ENCODE measurements at places on chromosomes 7 and 10. TPM values are rescaled to one million over a fixed set of nuclear protein-coding genes. Genes with fewer than 3 reads are reported as not detected.

The FOXI2 gene
- total RNA-seq = not detected

The RBP3 gene
- not detected for total RNA-seq

DNA sequence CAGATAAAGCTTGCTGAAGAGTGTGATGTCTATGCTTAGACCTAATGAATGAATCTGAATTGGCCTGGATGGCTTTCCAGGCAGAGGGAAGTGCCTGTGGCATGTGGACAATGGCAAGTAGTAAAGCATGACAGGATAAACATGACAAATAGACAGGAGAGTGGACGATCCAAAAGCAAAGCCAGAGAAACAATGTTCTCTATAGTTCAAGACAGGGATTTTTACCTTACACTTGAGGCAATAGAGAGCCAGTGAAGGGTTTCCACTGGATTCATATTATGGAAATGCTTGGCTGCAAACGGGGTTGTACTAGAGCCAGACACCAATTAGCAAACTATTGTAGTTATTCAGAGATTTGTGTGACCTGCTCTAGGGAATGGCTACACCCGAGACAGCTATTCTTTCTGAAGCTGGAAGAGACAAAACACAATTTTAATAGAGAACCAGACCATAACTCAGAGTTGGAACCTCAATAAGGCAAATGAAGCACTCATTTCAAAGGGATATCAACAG lies 2.3 kb downstream of the AGMO start:
- DNase-seq = no peak

- no peak for DNase-seq
Observed at GRCh38 chr10:102579328-102579727, 65.0 kb upstream of the TRIM8 start.

DNA sequence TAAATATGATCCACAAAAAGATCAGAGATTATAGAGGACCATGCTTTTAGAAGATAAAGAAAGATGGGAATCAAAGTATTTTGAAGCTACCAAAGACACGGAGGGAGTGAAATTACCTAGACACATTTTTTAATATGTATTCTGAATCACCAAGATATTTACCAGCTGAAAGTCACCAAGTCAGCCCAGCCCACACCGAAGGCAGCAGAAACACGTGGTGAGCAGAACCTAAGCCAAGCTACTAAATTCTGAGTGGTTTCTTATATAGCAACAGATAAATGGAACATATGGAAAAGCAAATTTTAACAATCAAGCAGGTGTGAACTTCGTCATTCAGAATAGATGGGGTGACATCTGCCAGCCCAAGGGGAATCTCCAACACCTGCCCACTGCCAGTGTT lies 134.7 kb upstream of the AKR1E2 start:
- no peak for DNase-seq

The CALN1 gene
- not detected for total RNA-seq

GRCh38 chr7:80935991-80936780 lies 17.3 kb upstream of the SEMA3C start:
- DNase-seq = no peak

- DNase-seq = no peak
Observed at GRCh38 chr7:50629238-50629901, 64.2 kb upstream of the DDC start.

GRCh38 chr10:24874133-24874532 lies 78.3 kb downstream of the PRTFDC1 start:
- no peak for DNase-seq

DNA sequence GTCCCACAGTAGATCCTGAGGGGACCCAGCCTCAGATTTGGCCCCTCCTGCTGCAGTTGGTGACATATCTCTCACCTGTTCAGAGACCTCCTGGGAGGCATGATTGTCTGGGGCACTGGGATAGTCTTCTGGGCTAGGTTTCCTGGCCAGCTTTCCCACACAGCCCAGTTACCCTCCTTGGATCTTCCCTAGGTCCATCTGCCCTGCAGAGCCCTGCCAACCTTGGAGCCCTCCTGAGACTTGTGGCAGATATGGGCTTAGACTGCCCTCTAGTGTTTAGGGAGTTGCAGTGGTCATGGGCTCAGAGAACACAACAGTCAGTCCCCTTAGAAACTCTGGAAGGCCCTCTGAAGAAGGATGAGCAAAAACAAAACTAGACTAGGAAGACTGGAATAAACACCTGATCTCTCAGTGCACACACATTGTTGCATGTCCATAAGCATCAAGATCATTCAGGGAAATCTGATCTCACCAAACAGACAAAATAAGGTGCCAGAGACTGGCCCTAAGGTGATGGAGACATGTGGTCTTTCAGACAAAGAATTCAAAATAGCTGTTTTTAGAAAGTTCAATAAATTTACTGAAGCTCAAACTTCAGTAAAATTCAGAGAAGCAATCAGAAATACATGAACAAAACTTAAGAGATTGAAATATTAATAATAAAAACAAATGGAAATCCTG lies 324.6 kb downstream of the ATRNL1 start:
- DNase-seq = peak; percentile 21

DNA sequence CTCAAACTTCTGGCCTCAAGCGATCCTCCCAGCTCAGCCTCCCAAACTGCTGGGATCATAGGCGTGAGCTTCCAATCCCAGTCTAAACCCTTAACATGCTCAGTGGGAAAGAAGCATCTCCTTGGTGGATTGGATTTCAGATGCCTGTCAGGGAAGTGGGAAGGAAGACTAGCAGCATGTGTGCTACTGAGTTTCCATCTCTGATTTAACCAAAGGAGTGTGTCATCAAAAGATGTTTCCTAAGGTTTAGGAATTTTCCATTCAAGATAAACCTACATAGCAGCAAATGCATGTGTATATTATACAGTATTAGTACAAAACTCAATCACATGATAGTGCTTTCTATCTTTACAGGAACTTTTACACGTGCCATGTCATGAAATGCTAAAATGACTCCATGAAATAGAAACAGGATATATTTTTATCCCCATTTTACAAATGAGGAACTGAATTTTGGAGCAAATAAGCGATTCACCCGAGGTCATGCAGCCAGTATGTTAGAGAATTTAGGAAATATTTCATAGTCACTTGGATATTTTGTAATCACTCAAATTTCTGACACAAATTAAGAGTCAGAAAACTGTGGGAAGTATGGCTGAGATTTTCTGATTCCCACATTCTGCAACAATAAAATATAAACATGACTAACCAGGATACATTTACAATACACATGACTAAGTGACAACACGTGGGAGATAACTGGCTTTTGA lies 11.4 kb upstream of the TMEM26 start:
- DNase-seq = no peak

DNA sequence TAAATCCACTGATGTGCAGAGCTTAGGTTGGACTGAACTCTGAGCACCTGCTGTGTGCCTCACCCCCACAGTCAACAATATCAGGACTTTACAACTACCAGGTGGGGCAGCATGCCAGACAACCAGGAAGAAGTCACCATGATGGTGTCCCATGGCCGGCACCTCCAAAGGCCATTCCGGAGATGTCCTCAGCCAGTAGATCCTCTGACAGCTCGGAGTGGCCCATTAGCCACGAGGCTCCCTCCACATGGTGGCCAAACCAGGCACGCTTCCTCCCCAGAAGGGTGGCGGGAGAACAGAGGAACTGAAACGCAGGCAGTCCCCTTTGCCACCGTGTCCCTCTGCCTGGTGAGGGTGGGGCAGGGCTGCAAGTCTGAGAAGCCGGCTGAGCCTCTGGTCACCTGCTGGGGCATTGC lies 390.0 kb downstream of the TNS3 start:
- no peak for DNase-seq

DNA sequence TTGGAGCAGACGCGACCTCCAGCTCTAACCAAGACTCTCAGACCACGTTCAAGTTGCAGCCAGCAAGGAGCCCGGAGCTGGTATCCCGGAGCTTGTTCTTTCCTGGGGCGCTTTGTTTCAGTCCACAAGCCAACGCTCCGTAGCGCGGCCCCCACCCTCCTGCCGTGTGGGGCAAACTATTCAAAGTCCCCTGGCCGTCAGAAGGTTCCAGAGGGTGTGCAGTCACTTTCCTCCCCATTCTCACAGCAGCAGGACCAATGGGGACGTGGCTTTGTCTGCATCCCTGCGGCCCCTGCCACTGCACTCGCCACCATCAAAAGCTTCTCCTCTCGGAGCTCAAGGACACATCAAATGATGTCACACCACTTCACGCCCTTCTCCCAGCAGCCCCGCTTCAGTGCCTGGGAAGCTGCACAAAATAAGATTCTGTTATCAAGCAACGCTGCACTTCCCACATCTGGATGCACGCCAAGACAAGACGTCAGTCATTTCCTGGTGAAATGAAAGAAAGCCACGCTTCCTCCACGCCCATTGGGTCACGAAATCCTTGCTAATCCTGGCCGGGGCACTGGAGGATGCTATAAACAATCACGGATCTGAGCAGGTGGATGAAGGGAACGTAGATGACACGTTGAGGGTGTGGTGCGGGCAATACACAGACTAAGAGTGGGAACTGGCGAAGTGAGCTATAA lies 348.2 kb downstream of the PTPRN2 start:
- no peak for DNase-seq

The VPS37D gene
- 1.4 TPM for total RNA-seq

The TDRD1 gene
- not detected for total RNA-seq

DNA sequence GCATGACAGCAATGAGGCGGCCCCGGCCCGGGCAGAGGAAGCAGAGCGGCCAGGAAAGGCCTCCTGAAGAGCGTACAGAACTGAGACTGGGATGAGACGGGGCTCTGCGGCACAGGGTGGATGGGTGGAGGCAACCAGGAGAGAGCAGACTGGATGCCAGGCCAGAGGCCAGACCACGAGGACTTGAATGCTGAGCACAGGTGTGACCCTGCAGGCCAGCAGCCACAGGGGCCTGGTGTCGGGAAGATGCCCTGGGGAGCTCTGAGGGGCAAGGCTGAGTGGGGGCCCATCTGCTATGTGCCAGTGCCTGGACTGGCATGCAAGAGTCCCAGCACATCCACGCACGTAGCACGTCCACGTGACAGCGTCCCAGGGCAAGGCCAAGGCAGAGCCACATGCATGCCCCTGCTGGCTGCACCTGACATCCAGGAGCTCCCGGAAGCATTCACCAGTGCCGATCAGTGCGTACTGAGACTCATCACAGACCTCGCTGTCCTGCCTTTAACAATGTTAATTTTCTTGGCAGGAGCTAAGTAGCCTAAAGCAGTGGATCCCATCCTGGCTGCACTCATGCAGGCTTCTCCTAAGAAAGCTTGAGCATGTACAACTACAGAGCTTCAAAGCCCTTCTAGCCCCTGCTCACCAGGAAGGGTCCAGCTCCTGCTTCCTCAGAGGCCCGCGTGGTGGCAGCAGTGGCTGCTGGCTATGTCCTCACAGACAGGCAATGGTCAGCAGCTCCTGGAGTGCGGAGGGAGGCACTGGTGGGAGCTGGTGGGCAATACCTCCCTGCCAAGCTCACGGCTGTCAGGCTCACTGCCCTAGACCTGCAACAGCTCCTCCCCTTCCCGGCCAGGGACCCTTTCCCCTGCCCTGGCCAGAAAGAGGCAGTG lies 18.0 kb downstream of the GRID1 start:
- DNase-seq = no peak

DNA sequence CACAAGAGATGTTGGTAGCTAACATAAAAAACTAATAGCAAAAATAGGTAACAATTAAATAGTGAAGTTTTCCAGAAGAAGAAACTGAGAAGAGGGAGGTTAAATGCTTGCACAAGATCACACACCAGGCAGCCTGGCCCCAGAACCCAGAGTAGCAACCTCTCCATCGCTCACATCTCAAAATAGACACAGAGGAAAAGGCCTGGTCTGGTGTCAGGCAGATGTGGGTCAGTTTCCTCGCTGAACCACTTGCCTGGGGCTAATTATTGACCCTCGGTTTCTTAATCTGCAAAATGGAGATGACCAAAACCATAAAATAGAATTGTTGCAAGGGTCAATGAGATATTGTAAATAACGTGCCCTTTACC lies 44.5 kb upstream of the STK17A start:
- no peak for DNase-seq

GRCh38 chr10:61942604-61943461 lies 41.3 kb downstream of the ARID5B start:
- DNase-seq = no peak

DNA sequence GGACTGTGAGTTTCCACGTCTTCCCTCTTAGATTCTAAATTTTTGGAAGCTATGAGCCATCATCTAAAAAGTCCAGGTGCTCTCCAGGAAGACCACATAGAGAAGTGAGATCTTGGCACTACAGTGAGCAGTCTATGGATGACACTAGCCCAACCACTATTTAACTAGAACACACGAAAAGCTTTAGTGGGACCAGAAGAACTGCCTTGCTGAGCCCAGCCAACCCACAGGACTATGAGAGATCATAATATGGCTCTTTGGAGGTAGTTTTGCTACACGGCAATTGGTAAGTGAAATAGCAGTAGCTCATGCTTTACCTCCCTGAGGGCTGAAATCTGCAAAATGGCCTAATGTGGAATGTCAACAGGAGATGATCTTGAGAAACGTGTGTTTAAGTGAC lies 68.8 kb downstream of the TMEM130 start:
- no peak for DNase-seq

The OPN4 gene
- not detected for total RNA-seq

The GLRX3 gene
- total RNA-seq = 2,100 TPM

DNA sequence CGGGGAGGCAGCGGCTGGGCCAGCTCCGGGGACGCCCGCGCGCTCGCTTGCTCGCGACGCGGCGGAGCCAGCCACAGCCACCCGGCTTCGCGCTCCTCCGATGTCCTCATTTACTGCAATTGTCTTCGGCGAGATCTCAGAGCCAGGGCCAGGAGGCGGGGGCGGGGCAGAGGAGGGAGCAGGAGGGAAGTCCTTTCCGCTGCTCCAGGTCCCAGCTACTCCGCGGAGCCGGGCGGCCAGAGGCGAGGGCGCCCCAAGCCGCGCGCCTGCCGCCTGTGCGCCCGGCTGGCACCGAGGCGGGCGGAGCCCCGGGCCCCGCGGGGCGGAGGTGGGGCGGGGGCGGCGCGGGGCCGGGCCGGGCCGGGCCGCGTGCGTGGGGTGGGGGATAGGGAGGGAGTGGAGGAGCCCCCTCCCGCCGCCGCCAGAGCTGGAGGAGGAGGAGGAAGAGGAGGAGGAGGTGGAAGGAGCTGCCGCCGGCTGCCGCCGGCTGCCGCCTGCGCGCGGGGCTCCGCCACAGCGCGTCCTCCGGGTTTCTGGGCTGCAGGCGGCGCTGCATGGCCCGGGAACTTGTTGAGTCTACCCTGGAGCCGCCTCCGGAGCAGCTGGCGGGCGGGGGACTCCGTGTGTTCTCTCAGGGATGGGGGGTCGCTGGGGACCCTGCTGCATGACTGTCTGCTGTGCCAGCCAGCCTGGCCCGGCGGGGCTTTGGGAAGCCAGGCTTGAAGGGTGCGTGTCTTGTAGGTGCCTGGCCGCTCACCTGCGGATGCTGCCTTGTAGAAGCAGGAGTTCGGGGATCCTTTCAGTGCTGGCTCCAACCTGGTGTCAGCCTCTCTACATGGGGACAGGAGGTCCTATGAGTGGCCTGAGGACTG lies at the start of gene INSYN2A:
INSYN2A (minus strand) TSS at position 310 of the 872 bp plus-strand sequence. CDS start 20,196 bp downstream, outside the sequence.
- peak; percentile 67 for DNase-seq

DNA sequence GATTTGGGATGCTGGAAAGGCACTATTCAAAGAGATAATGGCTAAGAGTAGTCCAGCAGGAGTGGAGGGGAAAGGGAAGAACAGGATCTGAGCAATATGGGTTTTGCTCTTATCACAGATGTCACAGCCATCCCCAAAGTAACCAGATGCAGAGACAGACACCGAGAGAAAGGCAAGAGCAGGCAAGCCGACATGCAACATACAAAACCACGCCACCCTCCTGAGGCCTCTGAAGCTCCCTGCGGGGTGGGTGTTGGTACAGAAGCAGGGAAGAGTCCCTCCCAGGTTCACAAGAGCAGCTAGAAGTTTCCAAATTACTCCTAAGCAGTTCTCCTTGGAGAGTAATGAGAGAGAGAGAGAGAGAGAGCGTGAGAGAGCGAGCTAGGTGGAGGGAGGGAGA lies 10.8 kb upstream of the C10orf53 start:
- no peak for DNase-seq

Data from MG63 (cell line).